ENCODE measurements at places on chromosomes 2 and 18.

GRCh38 chr2:71599646-71600236 is 146.4 kb downstream of the DYSF start:
- DNase-seq: no peak

- no peak for DNase-seq
Observed at GRCh38 chr2:84894131-84894586, 11.3 kb upstream of the TMSB10 start.

GRCh38 chr2:181910028-181910831 is 18.7 kb downstream of the ITPRID2 start:
- DNase-seq: no peak

DNA sequence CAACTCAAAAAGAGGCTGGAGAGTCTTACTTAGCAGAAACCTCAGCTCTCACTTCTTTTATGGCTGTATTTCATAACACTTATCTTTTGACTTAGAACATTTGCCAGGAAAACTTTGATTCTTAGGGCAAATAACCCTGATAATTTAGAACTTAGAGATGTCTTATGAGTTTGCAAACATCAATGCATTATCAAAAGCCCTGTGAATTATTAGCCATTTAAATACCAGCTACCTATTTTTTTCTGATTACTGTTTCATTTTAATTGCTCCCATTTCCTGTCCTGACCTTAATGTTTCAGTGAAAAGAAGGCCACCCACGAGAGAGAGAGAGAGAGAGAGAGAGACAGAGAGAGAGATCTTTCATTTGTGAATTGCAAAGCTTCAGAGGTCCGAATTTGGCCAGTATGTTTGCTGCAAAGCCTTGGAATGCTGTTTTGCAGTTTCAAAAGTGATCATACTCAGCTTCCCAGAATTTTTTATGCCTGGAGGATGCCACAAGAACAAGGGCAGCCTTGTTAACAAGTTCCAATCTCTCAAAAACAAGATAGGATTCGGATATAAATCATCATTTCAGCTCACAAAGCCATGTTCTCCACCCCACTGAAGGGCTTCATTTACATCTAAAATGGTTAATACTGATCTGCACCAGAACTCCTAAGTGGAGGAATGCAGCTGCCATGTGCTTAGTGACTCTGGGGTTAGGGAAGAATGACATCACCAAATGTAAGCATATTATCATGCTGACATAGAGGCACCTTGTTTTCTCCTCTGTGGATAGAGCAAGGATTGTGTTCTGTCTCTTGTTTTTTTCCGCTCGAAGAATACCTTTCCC is 478.2 kb downstream of the ARHGAP15 start:
- DNase-seq: no peak

DNA sequence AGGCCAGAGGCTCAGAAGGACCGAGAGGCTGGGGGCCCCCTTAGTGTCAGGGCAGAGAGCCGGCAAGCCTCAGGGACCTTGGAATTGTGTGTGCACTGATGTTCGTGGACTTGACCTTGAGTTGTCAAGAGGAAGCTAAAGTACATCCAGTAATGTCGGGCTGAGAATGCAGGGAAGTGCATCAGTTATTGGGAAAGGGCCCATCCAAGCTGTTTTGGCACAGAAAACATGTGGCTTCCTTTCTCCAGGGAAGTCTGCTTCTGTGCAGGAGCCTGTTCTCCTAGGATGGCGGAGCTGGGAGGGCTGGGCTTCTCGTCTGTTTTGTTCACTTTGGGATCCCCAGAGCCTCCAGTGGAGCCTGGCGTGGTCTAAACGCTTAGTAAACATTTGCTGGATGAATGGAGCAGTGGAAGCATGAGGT is 23.7 kb downstream of the ATOH8 start:
- DNase-seq: no peak

GRCh38 chr2:88161446-88162244 is 8.5 kb upstream of the THNSL2 start:
- DNase-seq: no peak

DNA sequence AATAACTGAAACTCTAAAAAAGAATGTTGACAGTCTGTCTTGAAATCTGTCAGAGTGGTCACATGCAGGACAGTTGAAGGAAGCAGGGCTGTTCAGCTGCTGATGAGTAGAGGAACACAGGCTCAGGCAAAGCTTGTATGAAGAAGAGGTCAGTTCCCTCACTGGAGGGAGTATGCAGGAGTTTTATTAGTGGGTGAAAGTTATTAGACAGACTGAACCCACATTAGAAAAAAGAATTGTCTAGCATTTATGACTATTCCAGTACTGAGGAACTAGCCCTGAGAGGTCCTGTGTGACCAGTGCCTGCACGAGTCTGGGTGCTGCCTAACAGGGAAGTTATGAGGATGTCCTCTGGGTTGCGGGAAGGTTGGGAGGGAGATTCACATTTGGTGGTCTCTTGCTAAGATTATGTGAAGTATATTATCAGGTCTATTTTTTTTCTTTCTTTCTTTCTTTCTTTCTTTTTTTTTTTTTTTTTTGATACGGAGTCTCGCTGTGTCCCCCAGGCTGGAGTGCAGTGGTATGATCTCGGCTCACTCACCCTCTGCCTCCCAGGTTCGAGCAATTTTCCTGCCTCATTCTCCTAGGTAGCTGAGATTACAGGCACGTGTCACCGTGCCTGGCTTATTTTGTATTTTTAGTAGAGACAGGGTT is 9.6 kb downstream of the TET3 start:
- no peak for DNase-seq

- DNase-seq: no peak
Observed at GRCh38 chr2:31238906-31239592, 5.1 kb downstream of the EHD3 start.

DNA sequence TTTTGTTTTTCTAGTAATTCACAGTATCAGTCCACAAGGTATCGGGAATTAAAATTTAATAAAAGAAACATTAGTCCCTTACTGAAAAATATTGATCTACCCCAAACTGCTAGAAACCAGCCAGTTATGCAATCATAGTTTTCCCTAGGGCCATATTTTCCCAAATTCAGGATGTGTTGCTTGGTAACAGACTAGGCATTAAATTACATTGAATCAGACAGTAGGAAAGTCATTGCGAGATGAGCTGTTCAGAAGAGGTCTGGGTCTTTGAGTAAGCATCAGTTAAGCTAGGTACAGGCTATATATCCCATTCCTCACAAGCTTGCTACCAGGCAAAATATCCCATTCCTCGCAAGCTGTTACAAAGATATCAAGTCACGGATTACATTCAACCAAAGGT is 123.0 kb upstream of the CCDC150 start:
- DNase-seq: no peak

DNA sequence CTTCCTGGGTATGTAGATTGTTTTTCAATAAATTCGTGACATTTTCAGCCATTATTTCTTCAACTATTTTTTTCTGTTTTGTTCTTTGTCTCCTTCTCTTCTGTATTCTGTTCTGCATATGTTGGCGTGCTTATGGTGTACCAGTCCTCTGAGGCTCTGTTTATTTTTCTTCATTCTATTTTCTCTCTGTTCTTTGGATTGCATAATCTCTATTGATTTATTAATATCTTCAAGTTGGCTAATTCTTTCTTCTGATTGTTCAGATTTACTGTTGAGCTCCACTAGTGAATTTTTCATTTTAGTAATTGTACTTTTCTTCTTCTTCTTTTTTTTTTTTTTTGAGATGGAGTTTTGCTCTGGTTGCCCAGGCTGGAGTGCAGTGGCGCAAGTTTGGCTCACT is 9.9 kb downstream of the GNLY start:
- no peak for DNase-seq

GRCh38 chr18:58386780-58387179 is 242.1 kb downstream of the ALPK2 start:
- no peak for DNase-seq

- no peak for DNase-seq
Observed at GRCh38 chr2:69608109-69608508, 35.4 kb downstream of the AAK1 start.

DNA sequence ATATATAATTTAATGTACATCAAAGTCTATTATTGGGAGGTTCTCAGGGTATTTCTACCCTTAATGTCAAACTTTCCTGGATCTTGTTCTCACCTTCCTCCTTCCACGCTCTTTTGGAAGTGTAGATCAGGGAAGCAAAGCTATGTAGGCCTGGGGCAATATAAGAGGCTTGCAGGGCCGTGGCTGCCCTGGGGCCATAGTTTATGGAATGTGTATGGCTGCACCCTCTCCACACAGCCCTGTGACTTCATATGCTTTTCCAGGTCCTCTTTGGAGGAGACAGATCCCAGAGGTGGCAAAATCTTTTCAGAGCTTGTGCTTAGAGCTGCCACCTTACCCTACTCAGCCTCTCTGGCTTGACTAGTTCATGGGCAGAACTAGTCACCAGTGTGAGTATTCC is 82.9 kb downstream of the PLB1 start:
- DNase-seq: no peak
